ENCODE measurements at places on chromosomes 3 and 15.

GRCh38 chr15:88220443-88221335 is 35.9 kb downstream of the NTRK3 start:
- DNase-seq = no peak

- DNase-seq = no peak
Measured at GRCh38 chr15:39302936-39303335, 277.9 kb upstream of the THBS1 start.

GRCh38 chr15:68313501-68314410 is 36.2 kb downstream of the FEM1B start:
- DNase-seq = no peak

GRCh38 chr3:14721126-14721864 is 46.4 kb downstream of the C3orf20 start:
- DNase-seq = no peak

DNA sequence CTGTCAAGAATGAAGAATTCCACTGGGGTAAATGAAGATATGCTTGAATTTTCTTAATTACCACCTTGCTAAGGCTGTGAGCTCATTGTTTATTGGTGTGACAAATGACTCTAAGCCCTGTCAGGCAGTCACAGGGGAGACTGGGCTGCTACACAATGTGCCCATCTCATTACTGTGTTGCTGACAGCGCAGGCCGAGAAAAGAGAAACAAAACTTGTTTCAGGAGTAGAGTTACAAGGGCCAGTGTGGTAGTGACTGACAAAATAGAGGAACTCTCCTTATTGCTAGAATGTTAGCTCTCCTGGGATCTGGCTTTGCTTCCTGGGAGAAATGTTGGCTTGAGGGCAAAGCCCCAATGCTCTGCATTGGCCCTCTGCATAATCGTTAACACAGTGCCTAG is 130.4 kb upstream of the CRBN start:
- DNase-seq = no peak

DNA sequence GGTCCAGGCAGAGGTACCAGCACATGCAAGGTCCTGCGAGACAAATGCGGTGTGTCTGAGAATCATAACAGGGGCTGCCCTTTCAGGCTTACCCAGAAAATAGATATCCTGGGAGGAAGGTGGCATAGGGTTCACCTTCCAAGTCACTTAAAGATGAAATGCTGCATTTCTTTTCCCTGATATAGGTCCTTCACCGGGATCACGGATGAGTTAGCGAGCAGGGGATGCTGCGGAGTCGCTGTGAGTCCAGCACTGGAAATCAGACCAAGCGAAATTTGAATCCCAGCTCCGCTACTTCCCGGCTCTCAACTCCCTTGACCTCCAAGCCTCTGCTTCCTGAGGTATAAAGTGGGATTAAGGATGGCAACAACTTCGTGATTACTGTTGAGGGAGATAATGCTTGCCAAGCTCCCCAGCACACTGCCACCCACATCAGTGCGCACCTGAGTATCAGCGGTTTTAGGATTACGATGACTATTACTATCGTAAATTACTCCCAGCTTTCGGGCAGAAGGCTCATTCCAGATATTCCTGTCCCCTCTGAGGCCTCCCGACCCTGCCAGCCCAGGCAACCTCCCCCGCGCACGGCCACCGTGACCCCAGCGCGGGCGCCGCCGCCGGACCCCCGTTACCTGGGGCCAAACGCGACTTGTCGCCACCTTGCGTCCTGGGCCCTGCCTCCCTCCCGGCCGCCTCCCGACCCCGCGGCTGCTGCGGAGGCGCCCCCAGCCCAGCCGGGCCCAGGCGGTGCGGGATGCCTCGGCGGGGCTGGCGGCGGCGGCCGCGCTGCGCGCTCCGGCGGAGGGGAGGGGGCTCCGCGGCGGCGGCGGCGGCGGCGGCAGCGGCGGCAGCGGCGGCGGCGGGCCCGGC is 589 bp upstream of the GPR27 start:
- no peak for DNase-seq

- DNase-seq = no peak
Measured at GRCh38 chr3:146566138-146566537, 21.7 kb upstream of the PLSCR1 start.

- no peak for DNase-seq
Measured at GRCh38 chr3:125142420-125142778, 70.1 kb downstream of the SLC12A8 start.

DNA sequence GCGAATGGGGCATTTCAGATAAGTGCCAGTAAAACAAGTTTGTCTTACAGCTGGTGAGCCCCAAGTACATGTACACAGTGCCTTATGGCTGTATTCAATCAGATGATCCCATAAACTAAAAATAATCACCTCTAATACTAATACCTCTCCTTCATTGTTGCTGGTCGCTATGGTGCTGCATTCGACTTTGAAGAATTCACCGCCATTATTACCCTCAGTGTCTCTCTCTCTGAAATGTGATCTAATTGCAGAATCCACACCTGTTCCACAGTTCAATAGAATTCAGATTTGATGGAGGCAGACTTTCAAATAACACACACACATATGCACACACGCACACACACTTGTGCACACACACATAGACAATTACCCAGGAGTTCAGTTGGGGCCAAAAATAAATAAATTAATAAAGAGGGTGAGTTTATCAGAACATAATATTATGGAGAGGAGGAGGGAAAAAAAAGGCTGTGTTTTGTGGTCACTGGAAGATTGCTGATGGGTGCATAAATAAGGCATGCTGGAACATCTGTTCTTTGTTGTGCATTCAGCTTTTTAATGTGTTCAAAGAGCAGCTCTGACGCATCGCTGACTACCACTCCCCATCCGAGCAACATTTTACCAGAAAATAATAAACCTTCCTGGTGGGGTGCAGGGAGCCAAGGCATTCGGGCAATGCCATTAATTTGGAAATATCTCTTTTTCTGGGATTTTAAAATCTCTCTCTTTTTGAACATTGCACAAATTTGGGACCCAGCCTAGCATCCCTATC is 235.7 kb downstream of the SATB1 start:
- DNase-seq = no peak

GRCh38 chr3:183082355-183082915 is 16.9 kb downstream of the MCCC1 start:
- DNase-seq = no peak

DNA sequence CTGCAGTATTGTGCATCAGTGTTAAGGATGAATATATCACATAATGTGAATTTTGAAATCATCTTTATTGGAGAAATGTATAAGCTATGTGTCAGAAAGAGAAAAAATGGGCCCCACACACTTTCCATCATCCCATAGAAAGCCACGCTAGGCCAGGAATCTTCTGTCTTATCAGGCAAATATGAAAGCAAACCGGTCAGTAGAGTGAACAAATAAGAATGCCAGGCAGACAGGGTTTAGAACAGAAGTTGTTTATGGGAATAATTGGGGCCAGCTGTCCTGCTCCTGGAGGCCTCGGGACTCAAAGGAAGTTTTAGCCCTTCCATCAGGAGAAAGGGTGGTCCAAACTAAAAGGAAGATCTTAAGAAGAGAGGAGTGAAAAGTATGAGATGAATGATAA is 39.5 kb downstream of the ZNF280D start:
- no peak for DNase-seq

All from foreskin melanocyte (primary cell).